NCI-H510A (cell line): ENCODE measurements at places on chromosomes 12 and 14.

DNA sequence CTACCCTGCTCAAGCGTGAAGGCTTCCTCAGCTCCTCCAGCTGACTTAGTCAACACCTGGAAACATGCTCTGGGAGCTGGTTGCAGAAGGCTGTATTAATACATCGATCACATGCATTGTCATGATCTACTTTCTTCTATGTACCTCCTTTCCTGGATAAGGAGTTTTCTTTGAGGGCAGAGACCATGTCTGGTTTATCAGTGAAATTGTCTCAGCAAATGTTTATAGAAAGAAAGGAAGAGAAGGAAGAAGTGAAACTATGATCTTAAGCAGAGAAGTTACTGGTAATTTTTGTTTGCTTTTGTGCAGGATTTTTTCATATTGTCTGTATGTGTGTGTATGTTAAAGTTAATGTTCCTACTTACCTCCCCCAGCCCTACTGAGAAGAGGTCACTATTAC is 4.5 kb downstream of the DYRK4 start:
- no peak for DNase-seq

- no peak for DNase-seq
Measured at GRCh38 chr12:30485230-30485890, 210.3 kb downstream of the IPO8 start.

GRCh38 chr14:66046035-66046434 is 440.1 kb upstream of the CCDC196 start:
- DNase-seq, result no peak

DNA sequence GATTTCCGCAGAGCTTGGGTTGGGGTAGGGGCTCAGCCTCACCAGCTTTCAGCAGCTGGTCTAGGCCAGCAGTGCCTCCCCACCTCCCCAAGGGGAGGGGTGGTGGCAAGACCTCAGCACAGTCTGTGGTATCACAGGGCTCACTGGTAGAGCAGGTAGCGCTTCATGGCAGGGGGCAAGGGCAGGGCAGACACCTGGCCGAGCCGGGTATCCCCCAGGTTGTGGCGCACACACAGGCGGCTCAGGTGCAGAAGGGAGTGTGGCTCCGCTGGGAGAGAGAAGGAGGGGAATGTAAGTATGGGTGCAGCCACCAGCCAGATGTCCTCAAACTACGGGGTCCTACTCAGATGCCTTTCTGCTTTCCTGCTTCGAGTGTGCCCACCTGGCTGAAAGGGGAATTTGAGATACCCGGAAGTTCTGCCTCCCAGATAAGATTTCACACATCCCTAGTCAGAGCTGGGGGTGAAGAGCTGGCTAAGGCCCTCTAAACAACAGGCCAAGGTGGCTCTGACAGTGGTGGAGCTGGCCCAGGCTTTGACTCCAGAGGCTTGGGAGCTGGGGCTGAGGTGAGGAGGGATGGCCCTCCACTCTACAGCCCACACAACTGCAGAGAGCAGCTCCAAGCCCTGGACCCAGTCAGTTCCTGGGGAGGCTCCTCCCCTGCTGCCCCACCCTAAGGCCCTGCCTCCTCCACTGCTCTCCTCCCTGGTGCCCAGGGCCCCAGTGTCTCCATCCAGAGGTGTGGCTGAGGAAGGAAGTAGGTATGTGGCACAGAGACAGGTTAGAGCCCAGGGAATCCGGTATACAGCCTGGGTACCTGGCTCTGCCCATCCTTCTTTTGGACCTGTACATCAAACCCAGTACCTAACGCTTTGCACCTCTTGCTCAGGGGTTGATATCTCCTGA is 1.8 kb downstream of the SPSB2 start:
- no peak for DNase-seq

GRCh38 chr14:101587441-101587911 is 26.2 kb downstream of the DIO3 start:
- DNase-seq, result no peak

DNA sequence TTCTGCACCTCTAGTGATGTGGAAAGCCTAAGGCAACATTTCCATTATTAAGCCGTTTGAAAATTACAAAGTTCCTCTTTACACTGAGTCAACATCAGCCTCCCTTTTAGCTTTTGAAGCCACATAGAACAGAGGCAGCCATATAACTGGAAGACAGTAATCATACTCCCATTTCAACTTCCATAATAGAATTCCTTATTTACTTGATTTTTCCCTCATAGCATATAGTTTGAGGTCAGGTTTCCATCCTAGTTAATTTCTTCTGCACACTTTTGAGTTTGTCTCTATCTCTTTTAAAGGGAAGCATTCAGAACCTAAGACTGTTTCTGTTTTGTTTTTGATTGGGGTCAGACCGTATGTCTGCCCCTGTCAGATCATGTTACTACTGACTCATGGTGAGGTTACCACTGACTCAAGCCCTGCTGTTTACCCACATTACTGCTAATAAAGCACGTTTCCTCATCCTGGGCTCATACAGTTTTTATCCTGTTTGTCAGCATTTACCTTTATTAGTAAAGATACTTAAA is 161.0 kb downstream of the SLC38A4 start:
- peak; percentile 5 for DNase-seq

DNA sequence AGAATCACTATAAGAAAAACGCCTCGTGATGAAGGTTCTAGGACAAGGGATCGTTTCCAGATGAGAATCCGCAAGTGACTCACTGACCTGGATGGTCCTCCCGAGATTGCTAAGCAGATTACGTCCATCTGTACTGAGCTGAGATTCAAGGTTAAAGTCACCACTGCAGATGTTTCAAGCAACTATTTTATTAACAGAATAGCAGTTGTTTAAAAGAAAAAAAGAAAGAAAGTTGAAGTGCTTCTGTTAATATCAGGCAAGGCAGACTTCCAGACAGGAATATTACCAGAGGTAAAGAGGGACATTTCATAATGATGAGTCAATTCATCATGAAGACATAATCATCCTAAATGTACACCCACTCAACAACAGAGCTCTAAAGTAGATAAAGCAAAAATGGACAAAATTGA is 17.9 kb downstream of the PXN start:
- no peak for DNase-seq

DNA sequence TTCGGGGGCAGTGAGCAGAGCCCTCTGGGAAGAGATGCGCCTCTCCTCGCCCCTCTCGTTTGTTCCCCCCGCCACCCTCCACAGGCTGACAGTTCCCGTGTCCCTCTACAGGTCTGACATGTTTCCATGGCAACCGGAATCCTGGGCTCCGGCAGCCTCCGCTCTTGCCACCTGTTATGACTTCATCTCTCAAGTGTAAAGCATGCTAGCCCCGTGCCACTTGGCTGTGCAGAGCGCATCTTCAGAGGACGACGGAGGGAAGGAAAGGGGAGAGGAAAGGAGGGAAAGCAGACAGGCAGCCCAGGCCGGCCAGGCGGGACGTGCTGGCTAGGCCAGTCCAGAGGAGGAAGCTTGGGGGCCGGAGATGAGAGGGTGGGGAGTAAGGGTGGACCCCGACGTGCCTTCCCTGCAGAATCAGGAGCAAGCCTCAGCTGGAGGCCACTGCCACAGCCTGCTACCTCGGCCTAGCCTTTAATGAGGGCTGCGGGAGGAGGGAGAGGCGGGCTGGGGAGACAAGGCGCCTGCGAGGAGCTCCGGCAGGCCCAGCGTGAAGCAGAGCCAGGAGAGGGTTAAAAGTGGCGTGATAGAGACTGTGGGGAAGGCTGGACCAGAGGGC is 214.3 kb downstream of the DPF3 start:
- DNase-seq, result peak; percentile 1

- no peak for DNase-seq
Measured at GRCh38 chr14:42000450-42000849, 393.8 kb downstream of the LRFN5 start.

DNA sequence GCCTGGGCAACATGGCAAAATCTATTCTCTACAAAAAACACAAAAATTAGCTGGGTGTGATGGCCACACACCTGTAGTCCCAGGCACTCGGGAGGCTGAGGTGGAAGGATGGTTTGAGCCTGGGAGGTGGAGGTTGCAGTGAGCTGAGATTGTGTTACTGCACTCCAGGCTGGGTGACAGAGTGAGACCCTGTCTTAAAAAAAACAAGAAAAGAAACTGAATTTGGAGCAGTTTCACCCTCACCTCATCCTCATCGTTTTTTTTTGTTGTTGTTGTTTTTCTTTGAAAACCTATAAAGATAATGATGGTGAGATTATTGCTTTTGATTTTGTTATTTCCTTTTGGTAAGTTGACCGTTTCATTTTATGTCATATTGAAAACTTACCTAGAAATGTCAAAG is 60.7 kb downstream of the SLC38A6 start:
- no peak for DNase-seq

DNA sequence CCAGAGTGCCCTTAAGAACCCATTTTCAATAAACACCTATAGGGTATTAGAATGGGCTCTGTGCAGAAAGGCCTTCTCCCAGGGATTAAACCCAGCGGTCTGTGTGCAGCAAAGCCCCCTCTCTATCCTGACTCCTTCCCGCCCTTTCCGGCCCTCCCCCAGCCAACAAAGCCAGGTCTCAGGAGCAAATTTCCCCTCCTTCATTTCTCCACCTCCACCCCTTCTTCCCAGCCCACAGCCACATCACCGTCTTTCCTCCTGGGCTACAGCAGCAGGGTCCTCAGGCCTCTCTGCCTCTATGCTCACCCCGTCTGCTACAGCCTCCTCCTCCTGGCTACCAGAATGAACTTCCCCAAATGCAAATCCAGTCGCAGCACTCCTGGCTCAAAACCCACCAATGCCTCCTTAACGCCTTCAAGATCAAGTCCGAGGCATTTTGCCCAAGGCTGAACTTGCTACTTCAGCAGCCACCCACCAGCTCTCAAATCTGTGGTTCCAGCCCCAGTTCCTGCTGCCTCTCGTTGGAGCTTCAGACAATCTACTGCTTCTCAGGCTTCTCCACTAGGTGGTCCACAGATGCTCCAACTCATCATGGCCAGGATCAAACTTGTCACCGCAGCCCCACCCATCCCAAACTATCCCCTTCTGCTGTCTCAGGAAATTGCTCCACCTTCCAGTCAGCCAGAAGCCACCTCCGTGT is 134.8 kb downstream of the BCL11B start:
- DNase-seq, result no peak

DNA sequence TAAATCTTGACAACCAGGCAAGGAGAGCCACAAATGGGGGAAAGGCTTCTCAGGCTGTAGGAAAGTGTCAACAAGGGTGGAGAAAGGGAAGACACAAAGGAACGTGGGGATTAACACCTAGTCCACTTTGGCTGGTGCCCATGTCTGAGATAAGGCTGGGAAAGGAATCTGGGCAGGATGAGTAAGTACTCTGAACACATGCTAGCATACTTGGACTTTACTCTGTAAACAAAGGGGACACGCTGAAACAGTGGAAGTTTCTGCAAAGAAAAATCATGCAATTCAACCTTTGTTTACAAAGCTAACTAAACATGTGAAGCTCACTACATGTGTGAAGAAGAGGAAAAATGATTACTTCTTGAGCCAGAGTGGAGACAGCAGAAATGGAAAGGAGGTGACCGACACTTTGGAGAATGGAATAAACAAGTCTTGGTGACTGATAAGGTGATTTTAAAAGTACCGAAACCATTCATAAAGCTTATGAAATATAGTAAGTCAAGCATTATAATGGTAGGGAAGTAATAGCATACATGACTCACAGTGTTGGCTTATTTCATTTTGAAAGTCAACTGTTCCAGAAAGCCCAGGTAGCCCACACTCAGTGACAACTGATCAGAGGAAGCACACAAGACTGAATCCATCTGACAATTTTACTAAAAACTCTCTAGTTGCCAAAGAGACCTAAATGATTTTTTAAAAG is 13.2 kb downstream of the CPNE8 start:
- no peak for DNase-seq

- no peak for DNase-seq
Measured at GRCh38 chr14:36820111-36820709, 158.6 kb downstream of the PAX9 start.

GRCh38 chr14:20460458-20461224 is 593 bp downstream of the PIP4P1 start:
- peak; percentile 48 for DNase-seq

DNA sequence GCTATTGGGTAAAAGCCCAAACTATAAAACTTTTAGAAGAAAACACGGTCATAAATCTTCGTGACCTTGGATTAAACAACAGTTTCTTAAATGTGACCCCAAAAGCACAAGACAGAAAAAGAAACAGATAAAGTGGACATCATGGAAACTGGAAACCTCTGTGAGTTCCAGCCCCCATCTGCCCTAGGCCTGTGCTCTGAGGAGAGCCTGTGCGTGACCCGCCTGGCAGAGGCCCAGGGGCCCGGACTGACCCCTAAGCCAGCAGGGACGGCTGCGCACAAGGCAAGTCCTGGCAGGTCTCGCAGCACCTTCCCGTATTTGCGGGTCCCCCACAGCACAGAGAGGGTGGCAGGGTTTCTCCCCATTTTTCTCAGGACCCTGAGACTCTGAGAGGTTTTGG is 76.0 kb downstream of the CHGA start:
- DNase-seq, result no peak

- no peak for DNase-seq
Measured at GRCh38 chr12:10027311-10027710, 3.2 kb upstream of the CLEC9A start.

GRCh38 chr12:53233671-53234121 is 1.7 kb upstream of the RARG start:
- DNase-seq, result no peak

GRCh38 chr14:94944636-94945258 is 174.8 kb upstream of the GSC start:
- no peak for DNase-seq

DNA sequence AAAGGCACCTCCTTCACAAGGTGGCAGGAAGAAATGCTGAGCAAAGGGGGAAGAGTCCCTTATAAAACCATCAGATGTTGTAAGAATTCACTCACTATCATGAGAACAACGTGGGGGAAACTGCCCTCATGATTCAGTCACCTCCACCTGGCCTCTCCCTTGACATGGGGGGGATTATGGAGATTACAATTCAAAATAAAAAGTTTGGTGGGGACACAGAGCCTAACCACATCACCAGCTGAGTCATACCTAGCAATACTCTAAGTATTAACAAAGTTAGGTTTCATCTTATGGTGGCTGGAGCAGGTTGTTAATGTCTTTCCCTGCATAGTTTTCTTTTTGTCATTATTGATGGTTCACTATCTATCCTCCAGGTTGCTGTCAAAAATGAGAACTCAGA is 113.2 kb upstream of the PPFIA2 start:
- DNase-seq, result no peak

DNA sequence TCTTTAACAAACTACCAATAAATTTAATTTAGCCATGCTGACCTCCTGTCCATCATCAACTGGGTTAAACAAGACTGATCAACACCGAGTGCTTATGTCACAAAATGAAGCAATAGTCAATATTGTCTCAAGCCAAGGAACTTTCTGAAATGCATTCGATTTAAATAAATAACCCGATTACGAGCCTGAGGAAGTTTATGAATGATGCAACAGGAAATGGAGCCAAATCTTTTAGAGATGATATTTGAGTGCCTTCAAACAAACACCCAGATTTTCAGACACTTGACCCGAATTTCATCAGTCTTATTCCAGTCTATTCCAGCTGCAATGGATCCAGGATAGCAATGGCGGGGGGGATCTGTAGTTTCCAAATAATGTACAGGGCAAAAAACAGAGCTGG is 27.9 kb downstream of the FAR2 start:
- no peak for DNase-seq

GRCh38 chr14:104293851-104294627 is 155.7 kb downstream of the KIF26A start:
- DNase-seq, result no peak
